Fibroblast of the aortic adventitia (primary cell): ENCODE measurements at places on chromosomes 3 and 15.

DNA sequence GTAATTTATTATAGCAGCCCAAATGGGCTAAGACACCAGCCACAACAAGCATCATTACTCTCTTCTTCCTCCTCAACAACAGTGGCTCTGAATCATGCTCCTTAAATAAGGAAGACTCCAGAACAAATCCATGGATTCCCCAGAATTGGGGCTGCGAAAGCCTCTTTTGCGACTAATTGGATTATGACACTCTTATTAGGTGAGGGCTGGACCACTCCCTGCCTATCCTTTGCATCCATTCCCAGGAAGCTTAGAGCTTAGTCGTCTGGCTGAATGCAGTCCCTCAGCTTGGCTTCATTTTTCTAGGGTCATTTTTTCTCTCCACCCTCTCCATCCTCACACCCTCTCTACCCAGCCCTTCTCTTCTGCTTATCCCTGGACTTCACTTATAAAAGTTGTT lies 227.7 kb downstream of the ZNF621 start:
- DNase-seq = no peak

DNA sequence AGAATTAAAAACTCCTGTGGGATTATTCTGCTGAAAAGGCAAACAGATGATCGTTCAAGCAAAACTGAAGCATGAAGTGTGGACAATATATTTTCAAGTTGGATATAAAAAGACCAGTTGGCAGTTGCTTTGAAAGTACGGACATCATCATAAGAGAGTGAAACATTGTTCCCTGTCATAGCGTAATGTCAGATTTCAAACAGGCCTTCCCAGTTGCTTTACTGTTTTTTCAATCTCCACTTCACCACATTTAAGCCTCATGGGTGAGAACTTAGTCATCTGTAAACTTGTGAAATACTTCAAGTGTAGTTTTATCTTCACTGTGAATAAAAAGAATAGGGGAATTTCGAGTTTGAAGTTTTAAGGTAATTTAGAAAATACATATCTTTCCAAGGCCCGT lies 435.1 kb upstream of the CNTN3 start:
- DNase-seq = peak; percentile 4

- peak; percentile 20 for DNase-seq
Measured at GRCh38 chr3:58274027-58274614, 31.9 kb upstream of the RPP14 start.

- no peak for DNase-seq
Measured at GRCh38 chr3:25633919-25634318, 30.8 kb downstream of the TOP2B start.

GRCh38 chr3:54931182-54931581 lies 3.3 kb upstream of the LRTM1 start:
- no peak for DNase-seq

GRCh38 chr15:40785814-40786213 lies 16.0 kb downstream of the C15orf62 start:
- no peak for DNase-seq

GRCh38 chr15:58703610-58704009 lies 45.9 kb downstream of the ADAM10 start:
- no peak for DNase-seq

DNA sequence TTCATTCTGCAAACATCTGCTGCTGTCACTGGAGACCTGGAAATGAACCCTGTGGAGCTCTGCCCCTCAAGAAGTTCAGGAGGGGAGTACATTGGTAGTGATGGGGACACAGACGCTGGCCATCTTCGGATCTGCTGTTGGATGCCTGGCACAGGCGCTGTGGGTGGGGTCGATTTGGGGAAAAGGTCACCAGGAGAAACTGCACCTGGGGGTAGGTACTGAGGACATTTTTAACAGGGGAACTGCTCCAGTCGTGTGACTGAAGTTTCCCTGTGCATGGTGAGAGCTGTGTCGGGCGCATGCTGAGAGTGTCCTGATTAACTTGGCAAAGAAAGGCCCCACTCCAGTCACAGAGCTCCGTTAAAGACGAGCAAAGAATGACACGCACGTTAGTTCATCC lies 3.4 kb downstream of the UROC1 start:
- DNase-seq = no peak

GRCh38 chr15:96325541-96326327 lies 4.8 kb upstream of the NR2F2 start:
- DNase-seq = peak; percentile 71

DNA sequence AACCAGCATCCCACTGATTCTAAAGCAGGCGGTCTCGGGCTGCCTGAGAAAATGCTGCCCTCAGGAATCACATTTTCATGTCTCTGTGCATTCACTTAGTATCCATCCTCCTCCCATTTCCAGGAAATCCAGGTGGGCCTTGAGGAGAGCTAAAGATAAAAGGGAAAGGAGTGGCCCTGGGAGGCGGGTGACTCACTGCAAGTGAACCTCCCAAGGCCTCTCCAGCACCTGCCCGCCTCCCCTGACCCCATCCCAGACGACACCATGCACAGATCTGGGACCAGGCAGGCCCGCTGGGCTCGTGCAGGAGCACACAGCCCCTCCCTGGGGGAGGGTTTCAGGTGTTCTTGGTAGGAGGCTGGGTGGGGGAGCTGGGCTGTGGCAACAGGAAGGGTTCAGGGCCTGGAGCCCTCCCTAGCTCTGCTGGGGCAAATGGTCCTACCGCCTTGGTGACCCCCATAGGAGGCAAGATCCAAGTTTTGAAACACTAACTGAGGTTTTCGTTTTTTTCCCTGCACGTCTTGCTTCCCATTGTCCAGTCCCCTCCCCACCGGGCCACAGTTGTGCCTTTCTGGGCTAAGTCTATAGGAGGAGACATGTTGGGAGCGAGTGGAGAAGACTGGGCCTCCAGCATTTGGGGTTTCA lies 22.2 kb downstream of the MELTF start:
- DNase-seq = no peak

- no peak for DNase-seq
Measured at GRCh38 chr3:52333869-52334557, 17.9 kb downstream of the DNAH1 start.

GRCh38 chr3:182007441-182007840 lies 295.7 kb downstream of the SOX2 start:
- DNase-seq = no peak

DNA sequence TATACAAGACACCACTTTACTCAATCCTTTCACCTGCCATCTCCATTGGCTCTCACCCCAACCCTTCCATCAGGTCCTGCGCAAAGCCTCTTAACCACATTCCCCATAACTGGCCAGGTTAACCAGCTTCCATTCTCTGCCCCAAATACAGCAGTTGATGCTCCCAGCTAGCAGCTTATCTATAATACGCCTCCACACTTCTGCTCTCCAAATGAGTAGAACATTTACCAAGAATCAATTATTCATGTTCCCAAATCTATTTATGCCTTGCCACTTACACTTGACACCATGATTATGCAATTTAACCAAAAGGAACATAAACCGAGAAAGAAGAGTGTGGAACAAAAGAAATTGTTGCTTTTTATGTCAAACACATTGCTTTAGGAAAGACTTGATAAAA lies 103.7 kb upstream of the TPM1 start:
- DNase-seq = no peak

DNA sequence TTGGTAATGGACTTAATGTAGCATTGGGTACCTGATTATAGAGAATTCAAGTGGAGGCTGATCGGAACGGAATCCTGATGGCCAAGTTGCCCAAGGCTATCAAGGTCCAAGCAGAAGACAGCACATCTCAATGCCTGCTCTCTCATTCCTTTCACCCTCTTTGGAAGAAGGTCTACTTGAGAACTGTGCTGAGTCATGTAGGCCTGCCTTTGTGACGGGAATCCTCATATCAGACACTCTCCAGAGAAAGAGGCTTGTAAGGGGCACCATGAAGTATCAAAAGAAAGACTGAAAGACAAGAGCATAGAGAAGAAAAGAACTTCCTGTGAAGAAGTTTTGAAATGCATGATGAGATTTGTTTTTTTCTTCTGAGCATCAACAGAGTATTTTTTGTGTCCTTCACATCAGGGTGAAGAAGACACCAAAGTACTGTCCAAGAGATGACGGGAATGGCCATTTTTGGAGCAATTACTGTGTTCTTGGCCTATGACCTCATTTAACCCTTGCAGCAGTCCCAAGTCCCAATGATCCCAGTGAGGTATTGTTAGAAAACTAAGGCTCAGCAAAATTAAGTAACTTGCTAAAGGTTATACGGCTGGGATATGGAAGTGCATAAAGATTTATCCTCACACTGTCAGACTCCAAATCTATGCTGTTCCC lies 13.2 kb upstream of the LARP6 start:
- DNase-seq = peak; percentile 49

GRCh38 chr3:109188741-109189140 lies 52.2 kb downstream of the C3orf85 start:
- DNase-seq = no peak

DNA sequence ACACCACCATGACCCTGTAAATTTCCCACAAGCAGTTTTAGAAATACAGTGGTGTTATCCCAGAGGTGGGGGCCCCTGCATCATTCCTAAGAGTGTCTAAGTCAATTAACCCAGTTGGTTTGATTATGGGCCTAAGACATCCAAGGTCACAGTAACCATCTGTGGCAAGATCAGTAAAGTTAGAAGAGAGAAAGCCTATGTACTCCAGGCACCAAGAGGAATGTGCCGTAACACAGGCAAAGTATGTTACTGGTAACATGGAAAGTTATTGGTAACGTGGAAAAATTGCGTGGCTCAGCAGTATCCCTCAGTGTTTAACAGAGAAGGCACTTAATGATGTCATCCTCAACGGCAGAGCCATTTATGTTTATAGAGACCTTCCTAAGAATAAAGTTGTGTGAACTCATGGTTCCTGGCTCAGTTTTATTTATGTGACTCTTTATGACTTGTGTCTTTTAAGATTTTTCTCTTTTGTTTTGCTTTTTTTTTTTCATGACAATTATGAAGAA lies 144.1 kb upstream of the RASGRP1 start:
- no peak for DNase-seq

GRCh38 chr3:156397534-156397933 lies 157.4 kb downstream of the SSR3 start:
- no peak for DNase-seq

GRCh38 chr3:131739211-131739610 lies 236.4 kb upstream of the MRPL3 start:
- DNase-seq = no peak

- peak; percentile 55 for DNase-seq
Measured at GRCh38 chr3:194328053-194328657, 23.0 kb downstream of the CPN2 start.

DNA sequence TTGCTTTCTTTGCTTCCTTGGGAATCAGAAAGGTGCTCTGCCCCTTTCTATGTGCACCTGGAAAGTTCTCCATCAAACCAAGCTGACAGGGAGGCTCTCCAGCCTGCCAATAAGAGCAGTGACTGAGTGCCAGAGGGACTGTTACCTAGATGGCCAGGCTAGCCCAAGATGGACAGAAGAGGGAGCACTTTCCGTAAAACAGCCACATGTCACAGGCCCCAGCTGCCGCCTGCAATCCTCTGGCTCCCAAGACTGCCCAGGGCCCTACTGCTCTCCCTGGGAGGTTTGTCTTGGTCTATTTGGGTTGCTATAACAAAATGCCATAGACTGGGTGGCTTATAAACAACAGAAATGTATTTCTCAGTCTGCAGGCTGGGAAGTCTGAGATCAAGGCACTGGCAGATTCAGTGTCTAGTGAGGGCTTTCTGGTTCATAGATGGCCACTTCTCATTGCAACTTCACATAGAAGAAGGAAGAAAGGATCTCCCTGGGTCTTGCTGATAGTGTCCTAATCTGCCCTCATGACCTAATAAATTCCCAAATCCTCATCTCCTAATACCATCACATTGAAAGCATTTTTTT lies 72.3 kb downstream of the TAMM41 start:
- peak; percentile 16 for DNase-seq

- DNase-seq = no peak
Measured at GRCh38 chr15:56390739-56391267, 25.6 kb downstream of the TEX9 start.

DNA sequence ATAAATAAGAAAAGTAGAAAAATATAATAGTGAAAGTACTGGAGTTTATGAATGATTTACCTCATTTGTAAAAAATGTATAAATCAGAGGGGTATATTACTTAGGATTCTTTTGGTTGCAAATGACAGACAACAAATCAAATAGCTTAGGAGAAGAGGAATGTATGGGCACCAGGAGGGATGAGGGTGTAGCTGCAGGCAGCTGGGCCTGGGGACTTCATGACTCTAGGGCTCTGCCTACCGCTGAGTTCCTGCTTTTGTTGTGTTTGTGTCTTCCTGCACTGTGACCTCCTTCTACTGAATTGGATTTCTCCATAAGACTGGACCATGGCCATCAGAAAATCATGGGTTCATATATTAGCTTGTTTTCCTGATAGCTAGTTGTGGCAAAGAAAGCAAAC lies 27.9 kb upstream of the PDE8A start:
- no peak for DNase-seq

DNA sequence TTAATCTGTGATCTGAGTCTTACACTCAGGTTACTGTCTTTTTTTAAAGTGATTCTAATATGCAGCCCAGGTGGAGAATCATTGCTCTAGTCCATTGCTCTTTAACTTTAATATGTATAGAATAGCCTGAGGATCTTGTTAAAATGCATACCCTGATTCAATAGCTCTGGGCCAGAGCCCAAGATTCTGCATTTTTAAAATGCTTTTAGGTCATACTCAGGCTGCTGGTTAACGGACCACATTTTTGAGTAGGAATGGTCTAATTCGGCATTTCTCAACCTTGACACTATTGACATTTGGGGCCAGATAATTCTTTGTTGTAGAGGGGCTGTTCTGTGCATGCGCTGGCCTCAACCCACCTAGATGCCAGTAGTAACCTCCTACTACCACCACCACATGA lies 20.9 kb upstream of the FSTL1 start:
- peak; percentile 67 for DNase-seq

GRCh38 chr15:98567951-98568350 lies 80.4 kb upstream of the IGF1R start:
- DNase-seq = no peak

- peak; percentile 30 for DNase-seq
Measured at GRCh38 chr3:183161552-183162336, 790 bp downstream of the LAMP3 start.

- peak; percentile 80 for DNase-seq
Measured at GRCh38 chr15:91302588-91303439, 202.8 kb downstream of the SV2B start.

- peak; percentile 88 for DNase-seq
Measured at GRCh38 chr3:196159952-196160804, 51.0 kb downstream of the ZDHHC19 start.

- DNase-seq = peak; percentile 99
Measured at GRCh38 chr15:32855942-32856341, 138.1 kb downstream of the GREM1 start.
